ENCODE measurements at places on chromosomes 6 and 20.
A peak's percentile ranks its signal among the peaks of the same experiment; 100 is the strongest.

GRCh38 chr20:5261763-5262162 lies 55.0 kb downstream of the PROKR2 start:
- no peak for DNase-seq

DNA sequence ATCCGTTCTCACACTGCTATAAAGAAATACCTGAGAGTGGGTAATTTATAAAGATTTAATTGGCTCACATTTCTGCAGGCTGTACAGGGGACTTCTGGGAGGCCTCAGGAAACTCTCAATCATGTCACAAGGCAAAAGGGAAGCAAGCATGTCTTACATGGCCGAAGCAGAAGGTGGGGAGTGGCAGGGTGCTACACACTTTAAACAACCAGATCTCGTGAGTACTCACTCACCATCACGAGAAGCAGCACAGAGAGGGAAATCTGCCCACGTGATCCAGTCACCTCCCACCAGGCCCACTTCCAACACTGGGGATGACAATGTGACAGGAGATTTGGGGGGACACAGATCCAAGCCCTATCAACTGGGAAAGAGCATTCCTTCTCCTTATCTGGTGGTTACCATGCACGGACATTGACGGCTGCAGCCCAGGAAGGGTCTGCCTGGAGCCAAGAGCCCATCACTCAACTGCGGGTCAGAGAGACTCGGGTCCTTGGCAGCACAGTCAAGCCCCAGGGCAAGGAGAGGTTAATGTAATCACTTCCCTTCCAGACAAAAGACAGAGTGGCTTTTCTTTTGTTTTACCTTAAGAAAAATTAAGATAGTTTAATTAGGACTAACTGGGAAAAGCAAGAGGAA lies 112.3 kb upstream of the CST7 start:
- DNase-seq, result no peak

DNA sequence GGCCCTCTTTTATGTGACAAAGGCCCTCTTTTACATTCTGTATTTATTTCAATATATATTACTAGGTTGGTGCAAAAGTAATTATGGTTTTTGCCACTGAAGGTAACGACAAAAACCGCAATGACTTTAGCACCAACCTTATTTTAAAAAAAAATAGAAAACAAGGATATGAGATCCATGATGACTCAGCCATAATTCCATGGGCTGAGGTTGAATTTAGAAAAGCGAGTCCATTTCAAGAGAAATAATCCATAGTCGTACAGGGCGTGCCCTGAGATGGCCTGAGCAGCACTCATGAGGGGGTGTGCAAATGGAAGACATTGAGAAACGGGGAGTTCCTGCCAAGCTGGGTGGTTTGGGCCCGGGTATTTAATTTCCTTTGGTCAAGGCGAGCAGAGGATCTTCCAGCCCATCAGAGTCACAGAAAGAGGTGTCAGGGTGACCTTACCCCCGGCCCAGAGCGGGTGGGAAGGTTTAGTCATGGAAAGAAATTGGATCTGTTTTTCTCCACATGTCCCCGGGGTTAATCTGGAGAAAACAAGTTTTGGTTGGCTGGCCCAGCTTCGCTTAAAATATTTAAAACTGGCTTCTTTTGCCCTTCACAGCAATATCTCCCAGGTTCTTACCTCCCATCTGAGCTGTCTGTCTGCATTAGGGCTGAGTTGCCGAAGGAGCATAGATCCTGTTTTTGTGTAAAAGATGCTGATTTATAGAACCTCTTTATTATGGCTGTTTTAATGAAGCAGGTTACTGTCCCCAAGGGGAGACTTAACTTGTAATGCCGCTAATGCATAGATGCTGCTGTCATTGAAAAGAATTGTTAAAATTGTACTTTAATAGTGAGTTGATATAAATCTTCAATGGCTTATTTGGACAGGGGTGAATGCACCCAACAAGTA lies 255.6 kb downstream of the PREX1 start:
- DNase-seq, result no peak

- no peak for DNase-seq
Measured at GRCh38 chr6:18178960-18179615, 23.9 kb downstream of the KDM1B start.

DNA sequence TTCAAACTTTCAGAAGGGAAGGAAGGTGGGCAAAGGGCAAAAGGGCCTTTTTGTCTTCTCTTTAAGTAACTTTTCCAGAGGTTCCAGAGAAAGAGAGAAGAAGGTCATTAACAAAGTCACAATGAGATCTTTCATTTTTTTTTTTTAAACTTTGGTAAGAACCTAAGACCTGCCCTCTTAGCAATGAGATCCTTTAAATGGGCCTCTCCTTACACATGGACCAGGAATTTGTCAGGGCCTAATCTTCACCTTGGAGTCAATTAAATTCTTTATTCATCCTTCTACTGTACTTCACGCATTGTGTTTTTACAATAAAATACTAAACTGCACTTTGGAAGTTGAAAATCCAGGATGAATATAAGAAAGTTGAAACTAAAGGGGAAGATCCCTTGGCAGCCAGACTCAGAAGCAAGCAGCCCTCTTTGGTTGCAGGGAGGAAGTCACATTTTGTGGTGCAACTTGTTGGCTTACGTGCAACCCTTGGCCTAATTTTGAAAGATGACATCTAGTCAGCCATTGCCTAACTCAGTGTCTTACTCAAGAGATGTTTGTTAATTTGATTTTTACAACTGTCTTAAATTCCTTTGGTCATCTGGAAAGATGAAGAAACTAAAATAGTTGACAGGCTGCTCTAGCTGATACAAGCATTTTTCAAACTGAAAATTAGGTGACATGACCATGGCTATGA lies 11.9 kb upstream of the TMEM170B start:
- DNase-seq, result no peak

DNA sequence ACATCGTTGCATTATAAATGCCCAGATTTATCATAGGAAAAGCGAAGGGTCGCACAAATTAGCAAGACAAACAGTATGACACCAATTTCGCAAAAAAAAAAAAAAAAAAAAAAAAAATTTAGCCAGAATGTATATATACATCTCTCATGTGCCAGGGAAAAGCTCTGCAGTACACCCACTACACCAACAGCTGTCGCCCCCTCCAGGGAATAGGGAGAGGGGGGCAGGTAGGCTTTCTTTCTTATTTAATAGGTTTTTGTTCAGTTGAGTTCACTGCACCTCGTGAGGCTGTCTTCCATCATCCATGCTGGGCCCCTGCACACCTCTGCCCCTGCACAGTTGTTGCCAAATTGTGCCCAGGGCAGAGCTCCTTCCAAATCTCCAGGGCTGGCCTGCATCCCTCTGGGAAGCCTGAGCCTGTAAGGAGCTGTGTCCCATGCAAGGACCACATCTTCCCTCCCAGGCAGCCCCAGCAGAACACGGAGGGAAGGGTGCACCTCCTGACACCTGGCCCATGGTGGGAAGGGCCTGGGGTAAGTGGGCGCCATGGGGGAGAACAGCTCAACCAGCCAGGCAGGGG lies 85.4 kb downstream of the NINL start:
- no peak for DNase-seq

DNA sequence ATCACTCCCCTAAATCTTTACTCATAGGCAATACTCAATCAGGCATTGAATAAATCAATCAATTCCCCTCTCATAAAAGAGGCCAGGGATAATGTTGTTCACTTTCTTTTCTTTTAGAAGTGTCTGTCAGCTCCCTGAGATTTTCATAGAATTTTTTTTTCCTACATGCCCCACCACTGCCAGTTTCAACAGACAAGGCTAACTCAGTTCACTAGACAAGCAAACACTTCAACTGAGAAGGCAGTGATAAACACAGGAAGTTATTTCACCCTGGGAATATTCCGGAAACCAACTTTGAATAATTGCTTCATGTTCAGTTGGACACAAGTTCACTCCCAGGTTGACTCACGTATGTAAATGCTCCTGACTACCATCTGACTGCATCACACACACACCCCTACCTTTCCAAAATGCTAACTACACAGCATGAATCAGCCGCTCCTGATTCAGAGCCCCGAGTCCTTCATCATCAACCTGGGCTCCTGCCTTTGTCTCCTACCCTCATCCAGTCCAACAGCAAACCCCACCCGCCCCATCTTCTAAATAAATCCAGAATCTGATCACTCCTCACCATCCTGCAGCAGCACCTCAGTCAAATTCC lies 143.9 kb downstream of the BCAS1 start:
- peak; percentile 83 for DNase-seq
